ENCODE measurements at places on chromosomes 7 and 10.

DNA sequence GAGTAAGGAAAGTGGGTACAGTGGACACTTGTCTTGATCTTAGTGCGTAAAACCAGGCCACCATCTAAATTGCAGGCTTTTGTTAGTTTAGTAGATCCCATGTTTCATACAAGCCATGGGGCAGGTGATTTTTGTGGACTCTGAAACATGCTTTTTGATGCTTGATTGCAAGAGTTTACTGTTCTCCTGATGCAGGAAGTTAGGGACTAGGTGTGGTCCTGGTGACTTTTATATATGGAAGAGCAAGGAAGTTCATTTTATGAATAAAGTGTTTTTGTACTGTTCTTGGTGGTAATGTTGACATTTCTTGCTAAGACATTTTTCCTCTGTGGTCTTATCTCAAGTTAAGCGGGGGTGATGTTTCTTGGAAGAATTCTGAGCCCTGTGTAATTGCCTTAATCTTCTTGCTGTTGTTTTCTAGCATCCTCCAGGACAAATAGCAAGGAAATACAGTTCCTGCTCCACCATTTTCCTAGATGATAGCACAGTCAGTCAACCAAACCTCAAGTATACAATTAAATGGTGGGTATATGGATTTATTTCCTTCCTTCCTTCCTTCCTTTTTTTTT lies 89.0 kb upstream of the GJD4 start:
- DNase-seq = no peak

DNA sequence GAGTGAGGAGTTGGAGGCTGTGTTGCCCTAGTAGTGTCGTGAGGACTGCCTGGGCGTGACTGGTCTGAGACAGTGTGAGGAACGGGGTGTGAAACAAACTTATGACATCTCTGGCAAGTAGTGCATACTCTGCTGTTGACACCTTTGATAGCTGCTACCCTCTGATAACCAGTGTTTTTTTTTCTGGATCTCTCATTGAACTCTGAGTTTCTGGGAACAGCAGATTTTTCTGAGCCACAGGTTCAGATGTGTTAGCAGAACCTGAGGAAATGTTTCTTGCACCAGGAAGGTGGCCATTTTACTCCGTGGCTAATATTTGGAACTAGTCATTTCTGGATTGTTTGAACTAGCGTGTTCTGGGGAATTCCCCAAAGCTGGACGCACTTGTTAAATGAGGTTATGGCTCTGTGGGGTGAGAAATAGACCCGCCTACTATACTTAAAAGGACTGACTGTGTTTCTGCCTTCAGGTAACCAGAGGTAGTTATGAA lies 52.9 kb downstream of the AUTS2 start:
- DNase-seq = peak; percentile 2

- DNase-seq = no peak
Measured at GRCh38 chr7:159125955-159126270, 18.8 kb downstream of the VIPR2 start.

DNA sequence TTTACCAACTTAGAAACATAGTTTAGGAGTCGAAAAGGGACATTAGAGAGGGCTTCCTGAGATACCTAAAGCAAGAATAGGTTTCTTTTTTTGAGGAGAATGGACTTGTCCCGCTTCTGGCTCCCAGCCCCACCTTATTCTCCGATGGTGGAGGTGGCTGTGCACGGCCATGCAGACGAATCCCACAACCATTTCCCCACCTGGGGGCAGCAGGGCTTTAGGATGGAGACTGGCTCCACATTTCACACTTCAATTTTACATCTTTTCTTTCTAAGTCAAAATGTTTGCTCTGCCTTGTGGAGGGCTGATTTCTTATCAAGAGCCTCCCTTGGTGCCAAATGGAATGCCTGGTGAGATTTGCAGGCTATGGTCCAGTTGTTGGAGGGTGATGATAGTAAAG lies 118.5 kb downstream of the GLRX3 start:
- no peak for DNase-seq

DNA sequence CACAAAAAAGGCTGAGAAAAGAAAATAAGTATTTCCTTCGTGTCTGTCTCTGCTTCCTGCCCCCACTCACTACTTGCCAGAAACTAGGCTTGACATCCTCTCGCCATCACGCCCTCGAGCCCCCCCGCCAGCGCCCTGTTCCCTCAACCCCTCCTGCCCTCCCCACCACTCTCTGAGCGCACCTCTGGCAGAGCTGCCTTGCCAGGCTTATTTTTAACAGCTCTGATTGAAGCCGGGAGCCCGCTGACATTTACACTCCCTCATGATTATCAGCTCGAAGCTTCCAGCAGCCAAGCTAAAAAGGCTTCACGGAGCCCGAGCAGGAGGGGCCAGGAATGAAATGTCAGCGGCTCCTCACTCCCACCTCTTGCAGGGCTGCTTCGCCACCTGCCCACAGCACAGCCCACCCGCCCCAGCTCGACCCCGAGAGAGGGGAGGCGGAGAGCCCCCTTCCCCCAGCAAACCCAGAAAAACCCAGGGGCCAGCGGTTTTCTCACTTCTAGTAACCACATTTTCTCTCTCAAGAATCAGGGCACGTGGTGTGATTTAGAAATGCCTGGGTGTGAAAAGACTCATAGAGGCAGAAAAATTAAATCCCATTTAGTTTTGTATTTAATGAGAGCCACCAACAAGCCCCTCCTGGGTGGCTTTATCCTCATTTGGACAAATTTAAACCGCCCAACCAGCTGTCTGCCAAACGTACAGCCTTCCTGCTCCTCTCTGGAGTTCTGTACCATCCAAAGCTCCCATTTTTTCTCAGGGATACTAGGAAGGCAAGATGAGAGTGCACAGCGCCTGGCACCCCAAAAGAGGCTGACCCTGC lies 89.3 kb downstream of the SLIT1 start:
- DNase-seq = no peak

GRCh38 chr10:96996275-96996965 lies 164.3 kb downstream of the LCOR start:
- DNase-seq = no peak

DNA sequence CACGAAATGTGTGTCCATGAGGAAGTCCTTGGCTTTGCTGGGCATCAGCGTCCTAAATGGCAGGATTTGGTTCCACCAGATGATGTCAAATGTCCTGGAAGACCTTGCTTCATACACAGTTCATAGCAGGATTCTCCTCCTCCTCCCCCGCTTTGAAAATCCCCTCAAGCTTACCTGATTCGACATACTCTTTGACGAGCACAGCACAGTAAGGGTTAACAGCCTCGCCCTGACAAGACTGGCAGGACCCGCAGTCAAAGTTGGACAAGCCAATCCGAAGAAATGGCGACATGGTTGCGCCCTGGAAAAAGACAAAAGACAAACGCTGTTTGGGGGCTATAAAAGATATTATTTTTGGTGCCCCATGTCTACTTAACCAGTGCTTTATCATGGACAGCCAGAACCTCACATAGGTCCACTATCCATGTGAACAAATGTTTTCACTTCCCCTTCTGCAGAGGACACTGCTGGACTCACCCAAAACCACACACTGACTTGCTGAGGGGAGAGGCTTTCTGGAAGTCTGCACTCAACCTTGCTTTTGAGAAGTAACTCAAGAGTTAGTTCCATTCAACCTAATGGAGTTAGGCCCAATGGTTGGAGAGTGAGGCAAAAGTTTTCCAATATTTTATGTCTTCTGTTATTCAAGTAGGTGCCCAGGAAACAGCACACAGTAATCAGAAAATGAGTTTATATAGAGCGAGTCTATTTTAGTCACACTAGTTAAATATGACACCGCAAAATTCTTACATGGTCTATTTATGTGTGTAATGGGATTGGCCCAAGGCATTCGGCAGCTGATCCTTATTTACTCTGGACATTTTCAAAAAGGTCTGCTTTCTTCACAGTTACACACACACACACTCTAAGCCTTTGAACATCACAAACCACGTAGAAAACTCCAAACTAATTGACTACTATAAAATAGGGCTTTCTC lies 65.0 kb downstream of the PRKCQ start:
- no peak for DNase-seq

DNA sequence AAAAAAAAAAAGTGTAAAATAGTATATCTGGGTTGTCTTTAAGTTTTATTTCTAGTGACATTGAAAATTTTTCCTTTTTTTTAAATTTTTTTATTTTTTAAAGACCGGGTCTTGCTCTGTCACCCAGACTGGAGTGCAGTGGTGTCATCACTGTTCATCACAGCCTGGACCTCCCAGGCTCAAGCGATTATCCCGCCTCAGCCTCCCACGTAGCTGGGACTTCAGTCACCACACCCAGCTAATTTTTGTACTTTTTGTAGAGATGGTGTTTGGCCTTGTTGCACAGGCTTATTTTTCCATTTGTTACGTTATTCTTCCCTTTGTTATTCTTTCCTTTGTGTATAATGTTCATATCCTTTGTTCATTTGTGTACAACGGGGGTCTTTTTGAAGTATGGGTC lies 30.1 kb downstream of the TSPAN14 start:
- DNase-seq = no peak

DNA sequence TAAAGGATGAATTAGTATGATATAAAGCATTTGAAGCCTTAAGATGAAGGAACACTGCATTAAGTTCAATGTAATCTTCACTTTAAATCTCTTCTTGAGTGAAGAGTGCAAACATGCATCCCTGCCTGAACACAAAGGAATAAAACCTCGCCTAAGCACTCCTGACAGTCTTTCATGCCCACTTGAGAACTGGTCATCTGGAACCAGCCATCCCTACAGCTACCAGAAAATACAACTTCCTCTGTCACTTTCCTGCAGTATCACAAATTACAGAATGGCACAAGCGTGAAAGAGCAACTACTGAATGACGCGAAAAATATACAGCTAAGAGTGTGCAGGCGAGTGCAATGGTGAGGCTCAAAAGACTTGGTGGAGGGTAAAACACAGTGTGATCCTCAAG lies 1079.9 kb downstream of the CNTNAP2 start:
- DNase-seq = no peak

DNA sequence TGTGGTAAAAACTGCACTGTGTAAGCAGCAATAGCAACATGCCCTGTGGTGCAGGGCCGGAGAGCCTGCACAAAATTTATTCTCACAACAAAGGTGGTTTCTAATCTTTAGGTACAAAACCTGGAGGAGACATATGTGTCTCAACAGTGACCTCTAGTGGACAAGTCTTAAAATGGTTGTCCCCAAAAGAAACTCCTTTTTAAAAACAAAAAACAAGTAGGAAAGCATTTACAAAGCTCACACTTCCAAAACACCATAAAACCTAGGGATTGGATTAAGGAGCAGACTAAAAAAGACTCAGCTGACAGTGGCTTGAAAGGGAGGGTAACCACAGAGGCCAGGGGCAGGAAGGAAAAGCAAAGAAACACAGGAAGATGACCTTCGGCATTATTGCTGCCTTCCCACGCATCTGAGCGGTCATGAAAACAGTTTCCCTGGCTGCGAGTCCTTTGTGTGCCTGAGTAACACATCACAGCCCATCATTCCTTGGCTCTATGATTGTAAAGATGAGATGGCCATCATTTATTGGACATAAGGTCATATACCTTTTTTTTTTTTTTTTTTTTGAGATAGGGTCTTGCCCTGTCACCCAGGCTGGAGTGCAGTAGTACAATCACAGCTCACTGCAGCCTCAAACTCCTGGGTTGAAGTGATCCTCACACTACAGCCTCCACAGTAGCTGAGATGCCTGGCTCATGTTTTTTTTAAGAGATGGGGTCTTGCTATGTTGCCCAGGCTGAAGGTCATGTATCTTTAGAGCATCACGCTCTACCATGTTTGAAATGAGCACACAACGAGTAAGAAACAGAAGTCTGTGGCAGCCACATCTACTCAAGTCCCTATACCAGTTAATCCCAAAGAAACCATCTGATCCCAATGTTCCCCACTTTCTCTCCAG lies 39.5 kb downstream of the RSU1 start:
- DNase-seq = no peak

- DNase-seq = no peak
Measured at GRCh38 chr10:37734971-37735370, 122.4 kb downstream of the ZNF248 start.

DNA sequence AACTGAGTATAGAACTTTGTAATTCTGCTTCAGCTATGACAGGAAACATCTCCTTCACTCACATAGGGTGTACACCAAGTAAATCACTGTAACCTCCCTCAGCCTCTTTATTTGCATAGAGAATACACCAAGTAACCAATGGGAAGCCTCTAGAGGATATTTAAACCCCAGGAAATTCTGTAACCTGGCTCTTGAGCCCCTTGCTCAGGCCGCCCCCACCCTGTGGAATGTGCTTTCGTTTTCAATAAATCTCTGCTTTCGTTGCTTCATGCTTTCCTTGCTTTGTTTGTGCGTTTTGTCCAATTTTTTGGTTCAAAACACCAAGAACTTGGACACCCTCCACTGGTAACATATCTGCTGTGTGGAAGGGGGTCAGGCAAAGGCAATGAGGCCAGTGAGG lies 60.2 kb downstream of the CLRN3 start:
- DNase-seq = no peak

DNA sequence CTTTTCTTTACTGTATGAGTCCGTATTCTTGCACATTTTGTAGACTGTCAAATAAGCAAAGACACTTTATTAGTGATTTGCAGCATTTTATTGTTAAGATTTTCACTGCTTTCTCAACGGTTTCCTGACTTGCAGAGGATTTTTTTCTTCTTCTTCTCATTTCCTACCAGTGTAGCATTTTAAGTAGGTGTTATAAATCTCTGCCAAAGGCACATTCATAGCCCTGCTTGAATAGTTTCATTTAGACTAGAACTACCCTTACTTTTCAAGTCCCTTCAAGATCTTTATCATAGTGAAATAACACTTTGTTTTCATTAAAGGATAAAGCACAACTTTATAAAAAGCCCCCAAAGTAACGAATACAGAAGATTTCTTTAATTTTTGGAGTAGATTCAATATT lies 271.4 kb downstream of the TSPAN12 start:
- DNase-seq = no peak

Measured in stimulated activated CD8-positive, alpha-beta memory T cell treated with anti-CD3 and anti-CD28 coated beads, Interleukin-7, amount 100 ng/mL, for 4 hours (primary cell).